ENCODE measurements at places on chromosomes 6 and 20.

GRCh38 chr6:158920311-158920905, 79.6 kb downstream of the RSPH3 start:
- DNase-seq: no peak

DNA sequence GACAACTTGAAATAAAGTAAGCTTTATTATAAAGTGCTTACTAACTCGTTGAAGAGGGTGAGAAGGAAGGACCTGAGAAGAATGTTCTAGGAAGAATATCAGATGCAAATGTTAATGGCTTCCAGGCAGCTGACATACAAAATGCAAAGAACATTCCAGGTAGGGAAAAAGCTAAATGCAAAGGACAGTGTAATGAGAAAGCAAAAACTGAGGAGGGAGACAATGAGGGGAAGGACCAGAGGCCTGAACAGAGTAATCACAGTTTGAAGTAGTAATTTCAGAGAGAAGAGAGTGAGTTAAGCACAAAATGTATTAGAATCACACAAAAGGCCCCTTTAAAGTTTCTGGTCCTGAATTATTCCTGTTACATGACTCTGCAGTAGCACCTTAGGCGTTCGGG, 81.3 kb downstream of the HMGCLL1 start:
- no peak for DNase-seq

- no peak for DNase-seq
These were observed 88.4 kb downstream of the HACE1 start for GRCh38 chr6:104771258-104771832.

GRCh38 chr6:89197141-89197540, 20.0 kb downstream of the GABRR1 start:
- DNase-seq: peak; percentile 9

DNA sequence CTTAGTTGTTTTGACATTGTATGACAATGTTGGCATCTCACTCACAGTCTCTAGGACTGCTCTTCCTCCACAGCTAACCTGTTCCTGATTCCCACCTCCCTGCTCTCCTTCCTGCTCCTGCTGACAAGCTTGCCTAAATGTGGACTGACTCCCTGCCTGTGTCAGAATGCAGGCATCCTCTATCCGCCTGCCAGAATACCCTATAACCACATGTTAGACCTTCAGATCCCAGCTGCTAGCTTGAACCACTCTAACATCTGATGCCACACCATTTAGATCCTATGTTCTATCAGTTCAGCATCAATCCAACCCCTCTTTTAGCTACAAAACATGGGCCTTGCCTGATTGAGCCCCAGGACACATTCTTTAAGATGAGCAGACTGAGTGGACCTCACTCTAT, 12.2 kb downstream of the FILIP1 start:
- DNase-seq: no peak

- no peak for DNase-seq
These were observed 155.3 kb downstream of the JARID2 start for GRCh38 chr6:15401120-15401519.

DNA sequence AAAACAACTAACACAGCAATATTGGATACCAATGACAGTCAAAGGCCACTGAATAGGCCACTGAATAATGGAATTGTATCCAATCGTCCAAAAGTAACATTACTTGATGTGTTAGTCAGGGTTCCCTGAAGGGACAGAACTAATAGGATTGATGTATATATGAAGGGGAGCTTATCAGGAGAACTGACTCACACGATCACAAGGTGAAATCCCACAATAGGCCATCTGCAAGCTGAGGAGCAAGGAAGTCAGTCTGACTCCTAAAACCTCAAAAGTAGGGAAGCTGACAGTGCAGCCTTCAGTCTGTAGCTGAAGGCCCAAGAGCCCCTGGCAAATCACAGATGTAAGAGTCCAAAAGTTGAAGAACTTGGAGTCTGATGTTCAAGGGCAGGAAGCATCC, 571.4 kb downstream of the PRKN start:
- DNase-seq: no peak

DNA sequence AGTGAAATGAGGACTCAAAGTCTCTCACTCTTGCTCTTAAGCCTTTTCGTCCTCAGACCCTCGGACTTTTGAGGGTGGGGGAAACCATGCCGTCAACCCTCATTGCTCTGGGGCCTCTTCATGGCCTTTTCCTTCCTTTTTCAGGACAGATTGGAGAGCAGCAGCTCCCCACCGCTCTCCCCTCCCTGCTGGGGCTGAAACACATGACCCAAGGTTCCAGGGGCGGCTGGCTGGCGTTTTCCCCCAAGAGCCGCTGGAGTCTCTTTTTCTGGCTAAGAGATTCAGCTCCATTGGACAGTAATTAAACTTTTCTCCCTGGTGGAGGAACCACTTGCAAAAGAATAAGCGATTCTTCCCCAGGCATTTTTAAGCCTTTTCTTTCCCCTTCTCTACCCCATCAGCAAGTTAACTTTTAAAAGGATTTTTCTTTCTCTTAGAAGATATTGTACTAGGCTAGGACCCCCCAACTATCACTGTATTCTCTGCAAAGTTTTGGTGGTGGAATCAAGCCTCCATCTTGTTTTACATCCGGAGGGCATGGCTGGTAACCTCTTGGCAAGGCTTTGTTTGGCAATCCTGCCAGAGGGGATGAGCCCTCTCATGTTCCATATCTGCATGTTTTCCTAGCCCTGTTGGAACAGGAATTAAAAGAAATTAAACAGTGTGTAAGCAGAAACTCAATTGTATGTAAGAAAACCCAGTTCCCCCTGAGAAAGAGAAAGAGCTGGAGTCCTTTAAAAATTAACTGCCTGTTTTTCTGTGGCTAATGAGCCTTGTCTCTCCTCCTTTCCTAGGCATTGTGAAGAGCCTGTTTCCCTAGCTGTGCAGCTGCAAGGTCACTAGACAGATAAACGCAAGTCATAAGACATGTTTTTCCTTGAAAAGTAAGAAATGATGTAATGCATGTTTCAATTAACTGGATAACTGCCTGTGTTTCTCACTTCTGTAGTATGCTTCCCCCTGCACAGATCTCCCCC, 100.8 kb upstream of the GPR6 start:
- DNase-seq: no peak

DNA sequence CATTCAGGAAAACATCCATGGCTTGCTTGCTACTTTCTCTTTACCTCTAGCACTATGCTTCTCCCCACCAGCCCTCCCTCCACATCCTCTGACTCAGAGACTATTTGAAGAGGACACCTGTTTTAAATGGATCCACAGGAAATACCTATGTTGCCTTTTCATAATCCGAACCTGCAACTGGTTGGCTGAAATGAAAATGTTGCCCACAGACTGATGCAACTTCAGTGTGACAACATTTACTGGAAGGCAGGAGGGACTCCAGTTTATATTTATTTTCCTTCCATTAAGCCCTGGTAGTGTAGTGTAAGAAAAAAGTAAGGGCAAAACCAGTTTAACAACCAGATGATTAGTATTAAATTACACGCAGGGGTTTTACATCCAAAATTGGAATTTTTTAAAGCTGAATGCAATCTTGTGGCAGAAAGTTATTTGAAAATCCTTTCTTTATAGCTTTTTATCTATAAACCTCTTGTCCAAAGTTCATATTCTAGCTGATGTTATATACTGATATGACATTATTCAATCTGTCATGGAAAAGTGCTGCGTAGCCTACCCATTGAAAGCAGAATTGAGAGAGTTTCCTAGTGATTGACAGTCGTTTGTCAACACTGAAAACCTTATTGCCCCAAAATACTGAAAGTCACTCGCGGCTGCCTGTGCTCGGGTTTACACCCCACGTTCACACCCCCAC, 881 bp upstream of the AIG1 start:
- DNase-seq: no peak

DNA sequence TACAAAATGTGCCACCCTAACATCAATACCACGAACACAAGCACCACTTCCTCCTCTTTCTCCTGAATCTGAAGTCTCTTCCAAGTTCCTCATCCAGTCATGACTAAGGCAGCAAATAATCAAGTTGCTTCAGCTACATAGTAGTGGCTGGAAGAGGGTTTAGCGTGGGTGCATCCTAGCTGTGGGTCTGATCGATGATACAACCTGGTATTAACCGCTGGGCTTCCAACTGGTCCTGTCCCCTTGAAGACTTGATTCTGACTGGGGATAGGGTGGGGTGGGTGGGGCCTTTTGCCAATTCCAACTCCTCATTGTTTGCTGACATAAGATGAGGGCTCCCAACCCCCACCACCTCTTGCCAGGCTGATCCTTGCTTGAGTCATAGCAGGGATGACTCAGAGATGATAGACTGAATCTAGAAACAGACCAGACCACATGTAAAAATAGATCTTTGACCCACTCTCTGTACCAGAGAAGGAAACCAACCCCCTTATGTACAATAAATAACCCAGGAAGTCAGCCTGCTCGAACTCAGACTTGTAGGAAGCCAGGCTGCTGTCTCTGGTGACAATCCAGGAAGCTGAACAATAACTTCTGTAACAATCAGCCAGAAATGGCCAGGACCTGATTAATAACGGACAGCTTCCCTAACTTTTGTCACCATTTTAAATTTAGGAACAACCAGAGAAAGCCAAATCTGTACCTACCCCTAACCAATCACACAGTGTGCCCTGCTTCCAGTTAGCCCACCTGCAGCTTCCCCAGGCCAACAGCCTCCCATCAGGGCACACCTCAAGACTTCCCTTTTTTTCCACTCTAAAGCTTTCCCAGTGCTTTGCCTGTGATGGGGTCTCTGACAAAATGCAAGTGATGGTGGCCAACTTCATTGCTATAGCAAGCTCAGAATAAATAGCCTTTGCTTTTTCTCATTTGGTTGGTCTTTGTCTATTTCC, 68.9 kb upstream of the FAM184A start:
- peak; percentile 80 for DNase-seq

DNA sequence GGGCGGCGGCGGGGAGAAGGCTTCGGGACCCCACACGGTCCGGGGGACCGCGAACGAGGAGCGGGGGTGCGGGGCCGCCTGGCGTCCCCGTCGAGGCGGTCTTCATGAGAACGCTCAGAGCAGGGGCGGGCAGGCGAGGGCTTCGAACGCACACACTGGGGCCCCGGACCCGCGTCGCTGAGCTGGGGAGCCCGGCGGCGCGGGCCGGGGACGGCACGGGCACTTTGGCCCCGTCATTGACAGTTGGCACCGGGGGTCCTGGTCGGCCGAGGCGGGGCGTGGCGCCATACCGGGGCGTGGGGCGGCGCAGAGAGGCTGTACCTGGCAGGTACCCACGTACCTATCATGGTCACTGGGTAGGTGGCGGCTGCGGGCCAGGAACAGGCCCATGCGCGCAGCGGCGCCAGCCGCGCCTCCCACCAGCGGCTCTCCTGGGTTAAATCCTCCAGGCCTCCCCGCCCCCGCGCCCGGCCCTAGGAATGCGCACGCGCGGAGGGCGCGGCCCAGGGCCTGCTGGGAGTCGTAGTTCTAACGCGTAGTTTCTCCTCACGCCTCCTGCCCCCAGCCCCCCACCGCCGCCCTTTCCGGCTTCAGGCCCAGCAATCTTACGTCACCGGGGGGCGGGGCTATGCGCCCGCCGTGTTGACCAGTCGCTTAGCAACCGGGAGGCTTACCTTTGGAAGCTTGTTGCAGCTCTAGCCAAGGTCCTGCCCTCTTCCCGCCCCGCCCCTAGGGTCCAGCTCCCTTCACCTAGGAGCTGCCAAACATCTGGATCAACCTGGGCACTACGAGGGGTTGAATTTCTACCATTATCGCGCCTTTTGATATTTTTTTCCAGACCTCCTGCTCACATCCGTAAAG, at the start of the genes PACRG and PRKN:
TSS of gene PACRG (plus strand) at position 653 of the 861 bp plus-strand sequence.
TSS of gene PRKN (minus strand) at position 445 of the 861 bp plus-strand sequence.
- DNase-seq: peak; percentile 99
